GM12865 (cell line): ENCODE measurements at places on chromosomes 5 and 9.

DNA sequence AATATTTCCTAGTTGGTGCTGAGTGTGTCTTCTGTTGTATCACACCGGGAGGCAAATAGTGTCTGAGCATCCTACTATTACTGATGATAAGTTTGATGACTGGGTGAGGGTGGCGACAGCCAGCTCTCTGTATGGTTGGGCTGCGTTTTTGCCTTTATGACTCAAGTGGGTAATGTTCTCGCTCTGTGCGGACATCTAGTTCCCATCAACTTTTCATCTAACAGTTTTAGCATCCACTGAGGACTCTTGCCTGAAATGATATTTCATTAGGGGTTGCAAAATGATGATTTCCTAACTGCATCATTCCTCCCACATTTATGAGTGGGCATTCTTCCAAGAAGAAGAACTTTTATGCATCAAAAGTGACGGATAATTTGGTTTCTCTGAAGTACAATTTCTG lies 26.5 kb downstream of the HMCN2 start:
- no peak for DNase-seq

DNA sequence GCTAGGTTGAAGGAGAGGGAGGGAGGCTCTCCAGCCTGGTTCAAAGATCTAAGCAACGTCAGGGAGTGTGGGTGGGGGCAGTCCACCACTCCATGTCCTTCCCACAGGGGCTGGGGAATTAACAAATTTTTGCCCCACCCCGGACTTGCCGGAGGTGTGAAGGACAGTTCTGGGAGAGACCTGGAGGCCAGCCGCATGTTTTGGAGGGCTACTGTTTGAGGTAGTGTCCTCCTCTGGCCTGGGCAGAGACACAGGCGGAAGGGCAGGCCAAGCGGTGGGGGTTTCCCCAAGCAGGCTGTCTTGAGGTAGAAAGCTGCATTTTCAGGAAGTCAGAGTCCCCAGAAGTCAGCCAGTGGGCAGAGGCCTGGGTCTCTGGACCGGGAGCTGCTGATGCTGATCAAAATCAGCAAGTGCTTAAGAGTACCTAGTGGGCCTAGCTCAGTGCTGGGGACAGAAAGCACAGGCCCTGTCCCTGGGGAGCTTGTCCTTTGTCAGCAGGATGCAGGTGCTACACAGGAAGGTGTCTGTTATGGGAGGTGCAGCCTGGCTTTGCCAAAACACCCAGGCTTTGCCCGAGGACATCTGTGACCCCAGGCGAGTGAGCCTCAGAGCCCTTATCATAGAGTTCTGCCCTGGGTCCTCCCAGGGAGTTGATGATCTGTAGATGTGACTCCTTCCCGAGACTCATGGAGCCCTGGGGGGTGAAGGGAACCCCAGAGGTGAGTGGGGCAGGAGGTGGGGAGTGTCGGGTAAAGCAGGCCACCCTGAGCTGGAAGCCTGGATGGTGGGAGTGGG lies 18.5 kb downstream of the JADE2 start:
- DNase-seq, result peak; percentile 85

DNA sequence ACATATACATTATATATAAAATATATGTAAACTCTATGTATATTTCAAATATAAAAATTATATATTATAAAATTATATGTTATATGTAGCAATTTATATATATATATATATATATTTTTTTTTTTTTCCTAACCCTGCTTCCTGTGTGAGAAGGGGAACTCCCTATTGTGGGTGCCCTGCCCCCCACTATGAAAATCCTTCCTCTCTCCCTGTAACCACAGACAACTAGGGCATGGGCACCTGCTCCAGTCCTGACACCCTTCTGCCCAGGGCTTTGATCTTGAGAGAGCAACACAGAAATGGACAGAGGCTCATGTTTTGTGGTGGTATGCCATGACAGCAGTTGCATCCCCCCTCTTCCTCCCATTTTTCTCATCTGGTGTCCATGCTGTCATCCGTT lies 148.7 kb upstream of the IL12B start:
- DNase-seq, result no peak

DNA sequence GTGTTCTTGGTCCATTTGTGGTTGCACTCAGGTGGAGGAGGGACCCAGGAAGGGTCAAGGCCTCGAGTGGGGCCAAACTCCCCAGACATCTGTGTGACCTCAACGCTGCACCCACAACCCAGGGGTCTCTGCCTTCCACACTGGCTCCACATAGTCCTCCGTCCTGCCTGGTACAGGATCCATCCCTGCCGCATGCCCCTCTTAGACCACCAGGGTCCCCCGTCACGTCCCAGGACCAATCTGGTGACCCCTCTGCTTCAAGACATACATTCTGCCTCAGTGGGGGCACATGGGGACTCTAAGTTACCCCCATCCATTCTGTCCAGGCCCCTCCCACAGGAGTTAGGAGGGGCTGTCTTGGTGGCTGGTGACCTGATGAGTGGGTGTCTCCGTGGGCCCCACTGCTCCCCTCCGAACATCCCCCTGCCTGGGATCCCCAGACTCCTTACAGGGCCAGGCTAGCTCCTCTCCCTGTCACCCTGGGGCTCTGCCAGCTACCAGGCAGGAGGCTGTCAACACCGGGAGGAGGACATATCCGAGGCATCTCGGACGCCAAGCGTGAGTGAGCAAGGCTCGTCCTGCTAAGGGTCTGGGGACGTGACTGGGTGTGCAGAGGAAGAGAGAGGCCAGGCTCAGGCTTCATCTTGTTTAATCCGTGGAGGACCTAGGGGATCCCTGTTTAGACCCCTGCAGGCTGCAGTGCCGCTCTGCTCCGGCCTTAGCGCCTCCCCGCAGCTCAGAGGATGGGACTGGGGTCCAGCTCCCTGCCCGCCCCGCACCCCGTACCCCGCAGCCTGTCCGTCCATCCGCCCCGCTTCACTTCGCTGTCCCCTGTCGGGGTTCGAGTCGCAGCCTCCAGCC lies 32.3 kb downstream of the TSPAN17 start:
- DNase-seq, result no peak

DNA sequence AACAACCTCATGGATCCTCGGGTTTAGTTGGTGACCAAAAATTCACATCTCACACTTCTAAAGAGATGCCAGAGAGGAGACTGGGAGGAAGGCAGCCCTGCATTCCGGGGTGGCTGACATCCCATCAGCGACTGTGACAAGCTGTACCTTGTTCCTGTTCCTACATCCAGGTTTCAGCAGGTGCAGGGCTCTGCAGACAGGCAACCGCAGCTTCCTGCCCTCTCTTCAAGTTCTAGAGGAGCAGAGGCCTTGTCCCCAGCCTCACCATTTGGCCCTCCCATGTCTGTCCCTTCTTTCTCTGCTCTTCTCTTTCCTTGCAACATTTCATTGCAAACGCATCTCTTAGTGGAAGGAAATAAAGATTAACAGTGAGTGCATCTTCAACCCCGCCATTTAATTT lies 454.6 kb downstream of the IRX1 start:
- DNase-seq, result no peak

DNA sequence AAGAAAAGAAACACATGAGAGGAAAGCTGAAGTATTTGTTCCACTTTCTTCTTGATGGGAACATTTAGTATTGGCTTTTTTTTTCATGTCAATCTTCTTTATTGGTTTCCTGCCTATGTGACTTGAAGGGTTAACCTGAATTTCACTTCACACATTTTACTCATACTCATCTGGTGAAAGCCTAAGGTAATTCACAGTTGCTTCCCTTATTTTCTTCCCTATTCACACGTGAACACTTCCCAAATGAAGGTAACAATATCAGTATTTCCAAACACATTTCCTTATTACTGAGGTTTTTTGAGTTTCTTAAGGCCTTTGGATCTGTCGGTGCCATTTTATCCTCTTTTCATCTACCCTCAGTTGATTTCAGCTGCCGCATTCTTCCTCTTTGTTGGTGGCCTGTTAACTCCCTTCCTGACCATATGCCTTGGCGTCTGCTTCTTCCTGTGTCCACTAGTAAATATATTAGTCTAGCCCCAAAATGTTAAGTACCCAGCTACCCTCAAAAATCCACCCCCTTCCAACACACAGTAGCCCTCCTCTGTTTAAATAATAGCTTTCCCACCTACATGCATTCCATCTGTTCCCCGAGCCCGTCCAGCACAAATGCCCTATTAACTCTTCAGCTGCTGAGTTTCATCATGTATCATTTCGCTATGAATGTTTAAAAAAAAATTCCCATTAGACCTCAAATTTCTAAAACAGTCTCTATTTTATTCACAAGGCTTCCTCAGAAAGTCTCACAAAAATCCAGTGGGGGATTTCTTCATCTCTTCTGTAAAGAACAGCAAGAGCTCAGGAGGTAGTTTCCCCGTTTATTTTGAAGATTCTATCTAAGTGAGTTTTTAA lies 97.3 kb downstream of the USP20 start:
- DNase-seq, result peak; percentile 53

GRCh38 chr5:140249536-140249935 lies 53.4 kb downstream of the PFDN1 start:
- no peak for DNase-seq

- no peak for DNase-seq
Measured at GRCh38 chr5:56490971-56491468, 257.9 kb upstream of the ANKRD55 start.

DNA sequence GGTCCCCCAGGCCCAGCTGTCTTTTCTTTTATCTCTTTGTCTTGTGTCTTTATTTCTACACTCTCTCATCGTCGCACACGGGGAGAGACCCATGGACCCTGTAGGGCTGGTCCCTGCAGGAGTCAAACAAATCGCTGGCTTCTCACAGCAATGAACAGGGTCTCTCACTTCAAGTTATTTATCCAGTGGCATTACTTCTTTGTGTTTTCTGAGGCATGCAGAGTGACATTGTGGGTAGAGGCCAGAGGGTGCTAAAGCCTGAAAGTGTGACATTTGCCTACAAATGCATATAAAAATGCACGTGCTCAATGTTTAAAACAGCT lies 127.6 kb downstream of the ST8SIA4 start:
- DNase-seq, result peak; percentile 34
